Left kidney (tissue), 8 donors: ENCODE measurements at places on chromosomes 11 and 22.

- DNase-seq, result no peak
These were observed 3.9 kb downstream of the CDC45 start for GRCh38 chr22:19483481-19484244.

GRCh38 chr11:71322861-71323582, 70.6 kb upstream of the SHANK2 start:
- DNase-seq, result no peak

- no peak for DNase-seq
These were observed 4.7 kb upstream of the POLD4 start for GRCh38 chr11:67357831-67358670.

DNA sequence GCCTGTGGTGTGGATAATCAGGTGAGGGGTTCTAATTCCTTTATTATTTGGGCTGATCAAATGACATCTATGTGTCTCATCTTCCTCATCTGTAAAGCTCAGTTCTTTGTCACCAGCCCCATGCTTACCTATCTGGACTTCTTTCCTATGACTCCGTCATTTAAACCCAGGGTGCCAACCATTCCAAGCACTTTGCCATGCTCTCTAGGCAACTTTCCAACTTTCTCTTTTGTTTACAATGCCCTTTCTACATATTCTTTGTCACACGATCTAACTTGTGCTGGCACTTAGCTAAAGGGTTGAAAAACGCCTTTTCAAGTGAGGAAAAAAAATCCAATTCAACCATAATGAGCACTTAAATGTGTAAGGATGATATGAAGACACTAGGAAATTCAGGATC, 27.9 kb downstream of the EXPH5 start:
- DNase-seq, result no peak
